LHCN-M2 (cell line): ENCODE measurements at places on chromosomes 6 and 20.

GRCh38 chr20:2741463-2741862, 48.9 kb downstream of the EBF4 start:
- no peak for DNase-seq

DNA sequence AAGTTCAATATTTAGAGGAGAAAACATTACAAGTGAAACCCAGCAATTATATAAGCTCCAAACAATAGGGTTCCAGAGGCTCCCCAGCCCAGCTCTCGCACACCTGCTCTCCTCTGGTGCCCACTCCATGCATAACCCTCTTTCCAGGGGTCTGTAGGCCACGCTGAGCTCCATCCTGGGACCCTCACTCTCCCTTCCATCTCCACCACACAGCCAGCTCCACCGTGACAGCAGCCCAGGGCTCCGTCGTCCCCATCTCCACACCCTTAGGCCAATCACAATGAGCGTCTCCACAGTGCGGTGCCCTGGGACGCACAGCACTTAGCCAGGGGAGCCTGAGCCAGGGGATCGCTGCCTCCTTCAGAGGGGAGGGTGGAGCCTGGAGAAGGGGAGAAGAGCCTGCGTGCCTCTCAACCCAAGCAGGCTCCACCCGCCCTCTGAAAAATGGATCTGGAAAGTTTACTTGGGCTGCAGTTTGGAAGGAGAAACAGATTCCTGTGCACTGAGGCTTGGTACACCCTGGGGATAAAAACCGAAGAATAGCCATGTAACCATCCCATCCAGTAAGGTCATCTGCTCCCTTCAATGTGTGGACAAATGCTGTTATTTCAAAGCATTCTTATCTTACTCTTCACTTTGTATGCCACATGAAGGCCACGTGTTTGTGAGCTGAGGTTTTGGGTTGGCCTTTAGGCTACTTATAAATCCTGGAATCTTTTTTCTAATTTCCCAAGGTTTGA, 72.4 kb upstream of the GGTLC1 start:
- DNase-seq = no peak

GRCh38 chr6:158328952-158329351, 16.7 kb downstream of the TULP4 start:
- no peak for DNase-seq

- no peak for DNase-seq
Measured at GRCh38 chr6:161171207-161171606, 102.7 kb downstream of the AGPAT4 start.

GRCh38 chr6:139369568-139370282, 4.7 kb downstream of the CITED2 start:
- DNase-seq = peak; percentile 82

GRCh38 chr6:121093928-121094327, 240.4 kb downstream of the TBC1D32 start:
- peak; percentile 41 for DNase-seq

GRCh38 chr6:108673602-108674001, 112.9 kb downstream of the FOXO3 start:
- DNase-seq = no peak

- DNase-seq = peak; percentile 65
Measured at GRCh38 chr6:125749173-125749864, at the start of gene HEY2. TSS of gene HEY2 (plus strand) at chr6:125749632. CDS start at chr6:125749777, 145 bp downstream.

- DNase-seq = no peak
Measured at GRCh38 chr6:3873051-3873450, 23.9 kb downstream of the FAM50B start.

DNA sequence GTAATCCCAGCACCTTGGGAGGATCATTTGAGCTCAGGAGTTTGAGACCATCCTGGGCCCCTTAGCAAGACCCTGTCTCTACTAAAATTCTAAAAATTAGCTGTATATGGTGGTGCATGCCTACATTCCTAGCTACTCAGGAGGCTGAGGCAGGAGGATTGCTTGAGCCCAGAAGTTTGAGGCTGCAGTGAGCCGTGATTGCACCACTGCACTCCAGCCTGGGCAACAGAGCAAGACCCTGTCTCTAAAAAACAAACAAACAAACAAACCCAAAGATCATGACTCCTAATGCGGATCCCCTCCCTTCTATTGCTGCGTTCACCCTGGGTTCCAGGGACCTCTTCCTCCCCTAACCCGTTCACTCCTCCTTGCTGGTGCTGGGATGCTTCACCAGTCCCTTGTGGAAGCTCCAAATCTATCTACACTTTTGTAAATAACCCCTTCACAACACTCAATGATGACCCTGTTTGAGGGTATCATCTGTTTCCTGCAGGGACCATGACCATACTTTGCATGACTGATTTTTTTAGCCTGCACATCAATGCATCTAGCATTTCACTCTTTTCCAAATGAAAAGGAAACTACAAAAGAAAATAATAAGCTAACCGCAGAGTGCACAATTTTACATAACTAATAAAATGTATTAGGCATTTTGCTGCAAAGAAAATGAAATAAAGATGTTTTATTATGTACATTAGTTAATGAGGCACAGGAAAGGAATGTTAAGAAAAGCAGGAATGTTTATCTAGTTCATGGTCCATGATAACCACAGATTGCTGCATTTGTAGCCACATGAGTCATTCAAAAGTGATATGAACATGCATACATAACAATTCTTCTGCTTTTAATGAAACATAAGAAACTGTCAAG, 30.5 kb upstream of the IPCEF1 start:
- peak; percentile 86 for DNase-seq
